Mucosa of descending colon (tissue), 3 donors: ENCODE measurements at places on chromosomes 11 and 22.
A peak's percentile ranks its signal among the peaks of the same experiment; 100 is the strongest.

GRCh38 chr11:133834682-133835592 lies 10.4 kb downstream of the SPATA19 start:
- no peak for DNase-seq

- DNase-seq = no peak
Measured at GRCh38 chr11:95723361-95723942, 66.1 kb downstream of the FAM76B start.

- DNase-seq = no peak
Measured at GRCh38 chr11:119316016-119316728, 758 bp downstream of the MCAM start.

GRCh38 chr11:88709567-88709966 lies 356.2 kb downstream of the GRM5 start:
- DNase-seq = no peak

DNA sequence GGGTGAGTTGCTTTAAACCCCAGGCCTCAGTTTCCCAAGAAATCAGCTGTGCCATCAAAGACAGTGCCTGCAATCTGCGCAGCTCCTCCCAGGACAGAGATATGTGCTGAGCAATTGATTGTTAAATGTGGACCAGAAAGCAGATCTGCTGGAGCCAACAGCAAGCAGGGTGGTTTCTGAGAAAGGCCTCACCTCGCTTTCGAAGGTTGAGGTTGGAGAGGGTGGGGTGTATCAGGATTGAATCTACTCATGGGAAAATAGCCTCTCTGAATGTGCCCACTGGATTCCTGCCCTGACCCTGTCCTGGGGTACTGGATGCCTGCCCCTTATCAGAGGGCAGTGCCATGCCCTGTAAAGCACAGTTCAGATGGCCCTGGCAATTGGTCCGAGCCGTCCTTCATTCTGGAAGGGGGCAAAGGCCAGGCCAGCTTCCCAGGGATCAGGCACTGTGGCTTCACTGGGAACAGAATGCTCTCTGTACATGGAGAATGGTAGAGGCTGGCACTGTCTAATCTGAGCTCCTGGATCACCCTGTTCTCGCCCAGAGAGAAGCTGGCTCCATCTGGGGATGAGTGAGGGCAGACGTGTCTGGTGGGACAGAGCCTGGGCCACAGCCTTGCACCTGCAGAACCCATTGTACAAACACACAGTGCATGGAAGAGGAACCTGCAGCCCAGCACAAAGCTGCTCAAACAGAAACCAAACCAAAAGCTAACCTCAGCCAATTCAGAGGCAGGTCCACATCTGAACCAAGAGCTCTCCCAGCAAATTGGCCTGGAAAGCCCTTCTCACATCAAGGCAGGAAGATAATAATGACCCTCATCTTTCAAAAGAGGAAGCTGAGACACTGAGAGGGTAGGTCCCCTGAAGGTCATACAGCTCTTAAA lies 15.2 kb downstream of the DHCR7 start:
- no peak for DNase-seq

- DNase-seq = no peak
Measured at GRCh38 chr11:73445980-73446379, 69.8 kb downstream of the RELT start.

DNA sequence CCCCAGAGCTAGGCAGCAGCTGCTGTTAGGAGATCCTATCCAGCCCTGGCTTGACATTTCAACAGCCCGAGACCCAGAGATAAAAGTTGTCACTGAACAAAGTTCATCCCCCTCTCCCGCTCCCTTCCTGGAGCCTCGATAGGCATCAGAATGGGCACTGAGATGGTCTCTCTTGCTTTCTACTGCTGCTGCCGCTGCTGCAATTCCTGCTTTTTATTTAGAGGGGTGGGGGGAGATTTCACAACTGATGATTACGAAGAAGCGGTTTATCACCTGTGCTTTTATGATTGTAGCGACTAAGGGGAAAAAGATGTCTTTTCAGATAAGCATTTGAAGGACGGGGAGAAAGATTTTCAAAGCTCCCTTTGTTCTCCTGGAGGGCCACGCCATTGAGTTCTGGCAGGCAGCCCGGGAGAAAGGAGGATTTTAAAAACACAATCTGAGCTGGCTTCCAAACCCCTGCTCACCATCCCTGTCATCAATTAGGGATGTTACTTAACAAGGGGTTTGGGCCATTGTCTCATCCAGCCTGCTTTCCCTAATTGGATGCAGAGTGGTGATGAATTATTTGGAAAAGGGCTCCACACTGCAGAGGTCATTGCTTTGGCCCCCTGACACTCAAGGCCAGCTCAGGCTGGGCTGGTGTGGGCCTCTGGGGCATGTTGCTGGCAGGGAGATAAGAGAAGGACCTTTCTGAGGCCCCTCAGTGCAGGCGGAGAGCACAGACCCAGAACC lies 344.7 kb downstream of the BUD13 start:
- DNase-seq = no peak

DNA sequence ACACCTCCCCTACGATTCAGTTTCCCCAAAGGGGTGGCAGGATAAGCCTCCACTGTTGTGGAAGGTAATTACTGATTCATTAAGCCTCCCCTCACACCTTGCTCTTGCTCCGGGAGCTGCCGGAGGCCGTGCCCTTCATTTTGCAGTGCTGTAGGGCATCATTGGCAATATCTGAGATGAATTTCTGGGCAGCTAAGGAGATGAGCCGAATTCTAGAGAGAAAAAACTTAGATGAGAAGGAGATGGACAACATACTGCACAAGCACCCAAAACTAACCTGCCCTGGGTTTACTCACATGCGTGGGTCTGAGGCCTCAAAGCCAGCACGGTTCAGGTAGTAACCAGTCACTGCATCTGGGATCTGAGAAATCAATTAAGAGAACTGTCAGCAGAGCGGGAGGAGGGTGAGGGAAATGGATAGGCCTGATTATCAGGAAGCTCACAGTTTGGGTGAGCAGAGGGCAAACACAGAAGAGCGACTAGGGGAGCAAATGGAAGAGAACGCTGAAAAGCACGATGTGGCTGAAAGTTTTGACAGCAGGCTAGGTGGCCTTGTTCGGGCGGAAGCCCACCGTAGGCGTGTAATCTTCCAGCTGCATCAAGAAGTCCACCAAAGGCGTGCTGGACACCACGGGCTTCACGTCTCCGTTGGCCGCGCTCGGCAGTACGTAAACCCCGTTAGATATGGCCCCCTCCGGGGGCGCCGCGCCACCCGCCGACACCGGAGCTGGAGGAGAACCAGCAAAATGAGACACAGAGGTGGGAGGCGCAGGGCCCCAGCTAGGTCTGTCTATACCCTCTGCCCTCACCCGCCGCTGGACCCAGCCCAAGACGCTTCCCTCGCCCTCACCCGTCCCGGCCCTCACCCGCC lies 689 bp downstream of the TAF10 start:
- DNase-seq = peak; percentile 77

GRCh38 chr11:96388891-96389719 lies 607 bp downstream of the CCDC82 start:
- no peak for DNase-seq

DNA sequence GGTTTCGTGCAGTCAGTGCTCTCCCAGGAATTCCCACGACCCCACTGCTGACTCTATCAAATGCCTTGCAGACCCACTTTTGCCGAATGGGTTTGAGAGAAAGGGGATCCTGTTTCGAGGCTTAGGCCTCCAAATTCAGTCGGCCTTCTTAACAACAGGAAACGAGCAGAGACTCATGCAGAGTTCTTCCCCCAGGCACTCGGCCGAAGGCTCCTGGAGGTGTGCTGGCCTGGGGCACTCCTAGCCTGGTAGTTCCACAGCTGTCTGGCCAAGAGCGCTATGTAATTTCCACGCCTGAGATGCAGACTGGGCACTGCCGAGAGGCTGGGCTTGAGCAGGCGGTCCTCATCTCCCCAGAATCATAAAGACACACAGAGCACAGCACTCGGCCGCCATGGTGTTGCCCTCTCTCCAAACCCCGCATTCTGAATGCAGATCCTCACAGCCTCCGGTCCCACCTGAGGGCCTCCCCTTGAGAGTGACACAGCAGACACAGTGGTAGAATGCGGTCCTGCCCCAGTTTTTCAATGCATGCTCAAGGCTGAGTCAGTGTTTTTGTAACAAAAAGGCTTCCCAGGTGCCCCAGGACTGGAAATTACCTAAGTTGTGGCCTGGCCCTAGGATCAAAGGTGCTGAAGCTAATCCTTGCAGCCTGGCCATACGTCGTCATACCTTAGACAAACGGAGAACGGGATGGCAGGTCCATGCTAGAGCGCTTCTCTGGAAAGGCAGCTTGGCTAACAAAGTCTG lies 30.2 kb upstream of the BID start:
- no peak for DNase-seq

DNA sequence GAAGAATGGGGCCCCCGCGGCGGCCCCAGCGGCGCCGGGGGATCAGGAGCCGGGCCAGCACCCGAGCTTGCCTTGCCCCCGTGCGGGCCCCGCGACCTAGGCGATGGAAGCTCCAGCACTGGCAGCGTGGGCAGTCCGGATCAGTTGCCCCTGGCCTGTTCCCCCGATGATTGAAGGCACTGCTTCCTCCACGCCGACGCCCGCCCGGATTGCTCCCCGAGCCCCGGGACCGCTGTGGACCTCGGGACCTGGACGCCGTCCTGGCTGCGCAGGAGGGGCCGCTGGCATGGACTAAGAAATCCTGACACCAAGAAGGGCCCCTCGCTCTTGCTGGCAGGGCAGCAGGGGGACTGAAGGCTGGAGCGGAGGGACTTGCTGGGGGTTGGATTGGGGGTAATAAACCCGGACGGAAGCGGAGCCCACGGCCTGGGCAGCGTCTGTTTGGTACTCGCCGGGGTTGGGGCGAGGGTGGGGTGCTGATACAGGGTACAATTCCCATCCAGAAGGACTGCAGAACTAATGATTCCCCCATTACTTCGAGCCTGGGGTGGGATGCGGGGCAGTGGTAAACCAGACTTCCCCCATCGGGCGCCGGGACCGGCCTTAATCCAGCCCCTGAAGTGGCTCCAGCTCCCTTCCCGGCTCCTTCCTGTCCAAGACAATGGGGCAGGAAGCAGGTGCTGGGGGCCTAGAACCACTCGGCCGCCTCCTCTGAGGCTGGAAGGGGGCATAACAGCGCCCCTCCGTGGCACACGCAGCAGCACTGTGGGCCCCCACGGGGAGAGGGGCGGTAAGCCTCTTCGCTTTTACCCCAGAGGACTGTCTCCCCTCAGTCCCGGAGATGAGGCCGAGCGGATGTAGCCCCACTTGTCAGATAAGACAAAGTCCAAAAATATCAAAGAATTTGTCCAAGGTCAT lies 1.0 kb downstream of the CCDC85B start:
- DNase-seq = no peak

GRCh38 chr11:87141322-87141721 lies 103.6 kb downstream of the TMEM135 start:
- DNase-seq = no peak

DNA sequence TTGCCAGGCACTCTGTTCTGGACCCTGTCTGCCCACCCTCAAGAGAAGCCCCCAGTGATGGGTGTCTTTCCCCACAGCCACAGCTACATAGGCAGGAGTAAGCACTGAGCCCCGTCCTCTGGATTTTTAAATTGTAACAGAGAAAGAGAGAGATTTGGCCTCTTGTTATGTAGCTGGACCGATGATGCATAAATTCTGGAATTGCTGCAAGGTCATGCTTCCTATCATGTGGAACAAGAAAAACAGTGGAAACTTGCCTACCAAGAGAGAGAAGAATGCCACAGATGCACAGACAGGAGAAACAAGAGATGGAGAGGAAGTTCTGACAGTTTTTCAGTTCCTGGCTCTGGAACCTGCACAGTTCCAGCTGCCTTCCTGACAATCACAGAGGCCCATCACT lies 150.2 kb downstream of the ETS1 start:
- no peak for DNase-seq

DNA sequence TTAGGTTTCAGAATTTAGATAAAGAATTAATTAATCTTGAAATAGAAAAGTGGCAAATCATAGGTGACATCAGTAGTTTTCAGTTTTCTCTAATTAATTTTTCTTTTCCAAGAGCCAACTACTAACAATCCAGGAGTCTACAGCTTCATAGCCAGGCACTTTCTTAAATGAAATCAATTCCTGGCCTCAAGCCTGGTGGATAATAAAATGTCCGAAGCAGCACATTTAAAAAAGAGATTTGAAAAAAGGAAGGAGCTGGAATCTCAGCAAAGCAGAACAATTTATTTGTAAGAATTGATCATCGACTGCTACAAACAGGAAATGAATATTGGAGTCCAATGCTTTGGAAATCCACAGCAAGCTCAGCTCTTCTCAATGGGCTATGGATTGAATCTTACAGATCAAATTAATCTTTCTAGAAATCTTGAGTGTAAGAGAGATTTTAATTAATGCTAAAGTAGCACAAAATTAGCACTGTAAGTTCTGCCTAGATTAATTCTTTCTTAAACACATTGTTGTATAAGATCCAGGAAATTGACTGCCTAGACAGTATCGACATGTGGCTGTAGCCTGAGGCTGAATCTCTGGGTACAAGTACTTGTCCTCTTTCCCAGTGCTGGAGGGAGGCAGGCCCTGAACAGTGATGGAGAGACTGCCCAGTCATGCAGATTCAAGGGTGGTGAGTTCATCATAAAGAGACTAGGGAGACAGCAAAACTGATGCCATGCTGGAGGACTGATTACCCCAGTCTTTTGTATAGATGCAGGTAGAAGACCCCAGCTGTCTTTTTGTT lies 167.8 kb upstream of the POU2AF2 start:
- no peak for DNase-seq

DNA sequence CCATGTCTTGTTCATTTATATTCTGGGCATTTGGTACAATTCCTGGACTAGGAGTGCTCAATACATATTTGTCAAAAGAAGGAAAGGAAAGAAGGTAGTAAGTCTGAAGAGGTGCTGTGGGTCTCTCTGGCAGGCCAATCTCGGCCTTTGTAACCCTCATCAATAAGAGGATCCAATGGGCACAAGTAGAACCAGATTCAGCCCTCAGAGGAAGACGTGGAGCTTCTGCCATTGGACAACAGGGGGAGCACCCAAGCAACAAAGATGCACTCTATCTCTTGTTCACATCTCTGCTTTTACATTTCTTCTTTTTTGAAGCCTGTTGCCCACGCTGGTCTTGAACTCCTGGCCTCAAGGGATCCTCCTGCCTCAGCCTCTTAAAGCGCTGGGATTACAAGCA lies 2.2 kb upstream of the VPS11 start:
- DNase-seq = no peak

DNA sequence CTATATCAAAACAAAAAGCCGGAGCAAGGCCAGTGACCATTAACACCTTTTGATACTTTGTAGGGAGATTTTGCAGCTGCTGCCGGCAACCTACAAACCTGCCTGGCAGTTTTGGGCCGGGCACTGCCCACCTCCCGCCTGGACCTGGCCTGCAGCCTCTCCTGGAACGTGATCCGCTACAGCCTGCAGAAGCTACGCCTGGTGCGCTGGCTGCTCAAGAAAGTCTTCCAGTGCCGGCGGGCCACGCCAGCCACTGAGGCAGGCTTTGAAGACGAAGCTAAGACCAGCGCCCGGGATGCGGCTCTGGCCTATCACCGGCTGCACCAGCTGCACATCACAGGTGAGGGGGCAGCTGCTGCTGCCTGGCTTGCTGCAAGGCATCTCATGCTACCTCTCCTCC lies 34.2 kb downstream of the SHISA8 start:
- DNase-seq = no peak

GRCh38 chr11:105368711-105369110 lies 229.1 kb upstream of the CARD18 start:
- no peak for DNase-seq

GRCh38 chr11:1742371-1742770 lies 8.0 kb downstream of the IFITM10 start:
- no peak for DNase-seq

- no peak for DNase-seq
Measured at GRCh38 chr22:35598396-35598710, 18.8 kb downstream of the MB start.

- DNase-seq = no peak
Measured at GRCh38 chr22:27388090-27388600, 413.4 kb downstream of the MN1 start.

- peak; percentile 14 for DNase-seq
Measured at GRCh38 chr22:20843501-20843900, 15.1 kb downstream of the PI4KA start.

GRCh38 chr11:102494216-102494615 lies 36.3 kb downstream of the MMP7 start:
- DNase-seq = peak; percentile 49
